GM19239 (cell line): ENCODE measurements at places on chromosomes 5 and 9.

DNA sequence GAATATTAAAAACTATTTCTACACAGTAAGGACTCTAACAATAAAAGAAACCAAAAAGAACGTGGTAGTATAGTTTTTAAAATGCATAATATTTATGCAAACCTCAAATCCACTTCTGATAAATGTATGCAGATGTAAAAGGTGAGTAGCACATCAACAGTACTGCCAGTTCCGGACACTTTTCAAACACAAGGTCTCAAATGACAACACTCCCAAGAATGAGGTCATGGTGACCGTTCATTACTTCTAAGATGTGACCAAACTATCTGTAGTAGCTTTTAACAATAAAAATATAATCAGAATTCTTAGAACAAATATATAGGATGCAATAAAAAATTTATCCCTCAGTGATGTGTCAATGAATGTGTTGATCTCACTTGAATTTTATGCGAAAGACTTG, 238.7 kb upstream of the NREP start:
- no peak for DNase-seq

DNA sequence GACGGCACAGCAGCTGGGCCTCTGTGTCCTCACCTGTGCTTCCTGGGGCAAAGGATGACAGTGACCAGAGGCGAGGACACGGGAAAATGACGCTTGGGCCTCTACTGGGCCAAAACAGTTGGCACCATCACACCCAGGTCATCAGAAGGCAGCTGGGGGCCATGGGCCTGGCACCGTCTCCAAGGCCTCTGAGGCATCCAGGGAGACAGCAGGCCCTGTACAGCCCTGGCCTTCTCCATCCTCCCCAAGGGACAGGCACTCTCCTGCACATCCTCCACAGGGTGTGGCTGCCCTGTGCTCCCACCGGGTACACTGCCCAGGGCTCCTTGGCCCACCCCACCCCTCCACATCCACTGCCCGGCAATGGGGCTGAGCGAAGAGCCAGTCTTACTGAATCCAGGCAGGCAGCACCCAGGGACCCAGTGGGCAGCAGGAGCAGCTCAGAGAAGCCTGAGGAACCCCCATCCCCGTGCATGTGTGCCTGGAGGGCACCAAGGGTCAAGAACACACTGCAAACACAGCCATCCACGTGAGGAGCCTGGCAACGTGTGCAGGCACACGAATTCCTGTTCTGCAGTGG, 4.0 kb downstream of the LPCAT1 start:
- no peak for DNase-seq

DNA sequence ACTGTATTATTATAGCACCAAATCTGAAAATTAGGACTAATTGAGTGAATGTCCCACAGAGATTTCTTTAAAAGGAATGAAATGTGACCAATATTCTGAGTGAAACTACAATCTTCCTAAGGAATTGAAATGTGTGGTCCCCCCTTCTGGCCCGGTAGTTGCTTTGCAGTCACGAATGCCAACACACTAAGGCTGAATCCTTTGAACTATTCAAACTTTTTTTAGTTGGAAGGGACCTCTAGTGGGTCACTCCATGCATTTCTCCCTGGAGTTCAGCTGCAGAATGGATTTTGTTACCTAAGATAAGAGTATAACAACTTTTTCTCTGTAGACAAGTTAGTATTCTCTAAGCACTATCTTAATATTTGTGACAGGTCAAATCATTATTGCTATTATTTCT, 2.8 kb downstream of the CDH6 start:
- DNase-seq = no peak

GRCh38 chr5:38835887-38836286, 9.9 kb upstream of the OSMR start:
- DNase-seq = no peak

- no peak for DNase-seq
Observed at GRCh38 chr5:104172976-104173375, 610.4 kb upstream of the NUDT12 start.

GRCh38 chr5:37892586-37892985, 52.7 kb upstream of the GDNF start:
- no peak for DNase-seq

DNA sequence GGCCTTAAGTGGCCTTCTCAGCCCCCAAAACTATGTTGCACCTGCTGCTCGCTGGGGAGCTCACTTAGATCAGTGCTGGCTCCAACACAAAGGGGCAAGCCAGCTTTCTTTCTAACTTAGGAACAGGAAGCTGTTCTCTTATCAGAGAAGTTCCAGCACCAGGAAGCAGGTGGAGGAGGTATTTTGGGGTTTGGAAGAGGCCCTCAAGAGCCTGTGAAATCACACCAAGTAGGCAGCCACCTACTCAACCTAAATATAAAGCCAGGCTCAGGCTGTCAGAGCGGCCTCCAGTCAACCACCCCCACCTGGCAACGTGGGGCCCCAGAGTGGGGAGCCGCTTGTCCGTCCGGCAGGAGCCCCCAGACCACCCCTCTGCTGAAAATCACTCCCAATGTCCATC, 152.8 kb downstream of the OLFM1 start:
- no peak for DNase-seq

GRCh38 chr5:66769030-66769733, 173.0 kb downstream of the MAST4 start:
- no peak for DNase-seq
